CD4-positive, alpha-beta T cell treated with Interleukin-2 at 100 ng/mL for 4 hours (primary cell): ENCODE measurements at places on chromosomes 13 and 19.

DNA sequence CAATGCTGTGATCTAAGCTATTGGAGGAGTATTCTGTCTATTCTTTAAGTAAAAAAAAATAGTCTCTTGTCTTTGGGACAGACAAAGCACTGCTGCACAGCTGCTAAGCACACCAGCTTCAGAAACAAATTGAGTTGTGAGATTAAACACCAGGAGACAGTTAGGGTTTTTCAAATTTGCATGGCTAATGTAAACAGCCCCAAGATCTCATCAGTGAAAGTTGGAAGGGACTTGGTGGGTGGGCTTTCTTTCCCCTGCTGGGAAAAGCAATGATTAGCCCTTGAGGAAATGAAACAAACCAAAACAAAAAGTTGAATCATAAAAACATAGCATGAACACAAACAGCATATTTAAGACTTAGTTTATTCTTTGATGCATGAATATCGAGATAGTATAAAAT is 143.6 kb upstream of the SLITRK1 start:
- no peak for DNase-seq

DNA sequence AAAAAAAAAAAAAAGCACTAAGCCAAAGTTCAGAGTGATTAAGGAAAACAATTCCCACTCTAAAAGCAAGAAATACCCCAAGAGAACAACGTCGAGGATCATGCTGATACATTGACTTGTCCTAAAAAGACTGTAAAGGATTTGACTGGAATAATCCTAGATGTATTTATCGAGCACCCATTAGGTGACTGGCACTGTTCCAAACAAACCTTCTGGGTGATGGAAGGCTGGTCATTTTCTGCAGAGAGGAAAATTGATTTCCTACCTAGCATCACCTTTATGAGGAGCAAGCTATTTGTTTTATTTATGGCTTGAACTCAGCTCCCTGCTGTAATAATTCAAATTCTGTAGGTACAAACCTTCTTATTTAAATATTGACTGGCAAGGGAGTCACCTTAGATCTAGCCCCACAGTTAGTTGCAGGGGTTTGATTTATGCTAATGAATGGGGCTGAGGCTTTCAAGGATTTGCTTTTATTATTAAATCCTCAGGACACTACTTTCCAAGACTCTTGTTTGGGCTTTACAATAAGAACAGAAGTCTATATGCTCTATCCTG is 471.0 kb downstream of the OLFM4 start:
- DNase-seq: no peak

DNA sequence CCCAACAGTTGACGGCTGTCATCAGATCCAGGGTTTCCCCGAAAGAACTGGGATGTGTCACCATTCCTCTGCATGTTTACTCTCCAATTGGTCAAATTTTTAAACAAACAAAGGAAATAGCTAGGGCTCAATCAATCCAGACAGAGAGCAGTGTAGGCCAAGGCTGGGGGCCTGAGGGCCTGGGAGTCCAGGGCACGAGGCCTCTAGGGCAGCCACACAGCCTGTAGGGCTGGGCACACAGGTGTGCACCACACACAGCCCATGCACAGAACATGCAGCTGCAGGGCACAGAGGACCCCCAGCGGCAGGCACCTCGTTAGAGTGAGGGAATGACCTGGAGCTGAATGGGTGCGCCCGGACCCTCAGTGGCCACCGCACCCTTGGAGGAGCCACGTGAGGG is 9.5 kb downstream of the MIER2 start:
- no peak for DNase-seq

- no peak for DNase-seq
Measured at GRCh38 chr19:31981545-31981944, 363.9 kb upstream of the ZNF507 start.

GRCh38 chr13:100440751-100441425 is 147.7 kb downstream of the GGACT start:
- DNase-seq: no peak

GRCh38 chr19:2887391-2887914 is 13.3 kb upstream of the ZNF57 start:
- DNase-seq: peak; percentile 56

- no peak for DNase-seq
Measured at GRCh38 chr19:15998166-15998565, 49.4 kb downstream of the OR10H4 start.

- DNase-seq: no peak
Measured at GRCh38 chr13:27907121-27907787, 12.5 kb upstream of the PDX1 start.

DNA sequence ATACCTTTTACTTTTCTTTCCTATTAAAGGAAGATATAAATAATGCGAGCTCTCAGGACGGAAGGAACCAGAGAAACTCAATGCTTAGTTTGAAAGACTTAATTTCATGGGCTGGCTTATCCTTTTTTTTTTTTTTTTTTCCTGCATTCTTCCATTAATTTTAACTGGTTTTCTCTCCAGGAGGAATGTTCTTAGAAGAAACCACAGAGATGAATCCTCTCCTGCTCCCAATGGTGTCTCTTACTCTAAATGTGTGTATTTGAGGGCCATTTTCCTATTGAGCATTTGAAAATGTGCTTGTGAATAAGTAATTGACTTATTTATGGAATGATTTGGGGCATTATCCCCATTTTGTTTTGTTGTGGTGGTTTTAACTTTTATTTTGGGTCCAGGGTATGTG is 494.9 kb downstream of the FOXO1 start:
- no peak for DNase-seq

DNA sequence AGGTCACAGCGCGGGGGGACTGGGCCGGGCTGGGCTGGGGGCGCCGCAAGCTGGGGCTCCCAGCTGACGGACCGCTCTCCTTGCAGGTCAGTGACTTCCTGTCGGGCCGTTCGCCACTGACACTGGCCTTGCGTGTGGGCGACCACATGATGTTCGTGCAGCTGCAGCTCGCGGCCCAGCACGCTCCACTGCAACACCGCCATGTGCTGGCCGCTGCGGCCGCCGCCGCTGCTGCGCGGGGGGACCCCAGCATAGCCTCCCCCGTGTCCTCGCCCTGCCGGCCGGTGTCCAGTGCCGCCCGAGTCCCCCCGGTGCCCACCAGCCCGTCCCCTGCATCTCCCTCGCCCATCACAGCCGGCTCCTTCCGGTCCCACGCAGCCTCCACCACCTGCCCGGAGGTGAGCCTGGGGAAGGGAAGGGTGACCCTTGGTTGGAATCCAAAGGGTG is 5.7 kb downstream of the MIDN start:
- DNase-seq: no peak

GRCh38 chr13:40101708-40102359 is 446.4 kb downstream of the COG6 start:
- no peak for DNase-seq

- no peak for DNase-seq
Measured at GRCh38 chr19:54279406-54279962, 1.4 kb downstream of the LILRB2 start.

DNA sequence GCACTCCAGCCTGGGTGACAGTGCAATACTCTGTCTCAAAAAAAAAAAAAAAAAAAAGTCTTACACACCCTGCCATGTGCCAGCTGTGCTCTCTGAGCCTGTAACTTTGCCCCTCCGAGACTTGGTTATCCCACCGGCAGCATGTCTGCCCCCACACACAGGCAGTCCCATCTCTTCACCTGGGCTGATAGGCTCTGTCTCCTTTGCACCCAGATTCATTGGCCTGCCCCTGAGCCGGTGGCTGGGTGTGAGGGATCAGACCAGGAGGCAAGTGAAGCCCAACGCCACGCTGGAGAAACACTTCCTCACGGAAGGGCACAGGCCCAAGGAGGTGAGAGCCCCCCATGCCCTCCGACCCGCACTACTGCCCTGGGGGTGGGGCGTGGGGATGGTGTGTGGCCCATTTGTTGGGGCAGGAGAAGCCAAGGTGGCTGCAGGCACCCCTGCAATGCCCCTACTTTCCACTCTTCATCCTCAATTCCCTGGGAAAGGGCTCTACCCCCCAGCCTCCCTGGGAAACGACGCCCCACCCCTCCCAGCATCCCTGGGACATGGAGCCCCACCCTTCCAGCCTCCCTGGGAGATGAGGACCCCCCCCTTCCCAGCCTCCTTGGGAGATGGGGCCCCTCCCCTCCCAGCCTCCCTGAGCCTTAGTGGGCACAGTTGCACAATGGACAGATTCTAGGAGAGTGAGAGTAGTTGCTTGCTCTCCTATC is 45.3 kb downstream of the CERS4 start:
- DNase-seq: no peak

- no peak for DNase-seq
Measured at GRCh38 chr13:99617474-99618255, 116.4 kb downstream of the TM9SF2 start.
